Smooth muscle cell of the brain vasculature (primary cell): ENCODE measurements at places on chromosomes 5 and 9.

DNA sequence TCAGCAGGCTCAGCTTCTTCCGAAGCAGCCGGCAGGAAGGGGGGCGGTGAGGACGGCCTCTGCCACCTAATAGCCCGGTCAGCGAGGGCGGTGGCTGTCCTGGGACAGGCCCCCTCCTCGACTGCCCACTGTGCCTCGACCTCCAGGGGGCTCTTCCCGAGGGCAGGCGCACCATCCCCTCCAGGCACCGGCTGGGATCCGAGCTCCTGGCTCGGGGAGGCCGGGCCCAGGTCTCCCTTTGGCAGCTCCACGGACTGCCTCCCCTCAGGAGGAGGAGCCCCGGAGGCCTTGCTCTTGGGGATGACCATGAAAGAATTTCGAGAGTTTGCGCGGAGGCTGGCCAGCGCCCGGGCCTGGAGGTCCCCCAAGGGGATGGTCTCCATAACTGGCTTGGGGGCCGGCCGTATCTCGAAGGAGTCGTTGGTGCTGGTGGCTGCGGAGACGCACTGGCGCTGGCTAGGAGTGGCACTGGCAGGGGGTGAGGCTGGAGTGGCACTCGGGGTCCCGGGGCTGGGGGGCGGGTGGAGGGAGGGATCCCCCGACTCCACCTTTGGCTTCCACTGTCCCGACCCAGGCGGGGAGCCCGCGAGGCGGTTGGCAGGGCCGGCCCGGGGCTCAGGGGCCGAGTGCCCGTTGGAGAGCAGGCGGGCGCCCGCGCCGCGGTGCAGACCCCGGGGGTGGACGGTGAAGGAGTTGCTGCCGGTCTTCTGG, 975 bp downstream of the TPRN start:
- no peak for DNase-seq

DNA sequence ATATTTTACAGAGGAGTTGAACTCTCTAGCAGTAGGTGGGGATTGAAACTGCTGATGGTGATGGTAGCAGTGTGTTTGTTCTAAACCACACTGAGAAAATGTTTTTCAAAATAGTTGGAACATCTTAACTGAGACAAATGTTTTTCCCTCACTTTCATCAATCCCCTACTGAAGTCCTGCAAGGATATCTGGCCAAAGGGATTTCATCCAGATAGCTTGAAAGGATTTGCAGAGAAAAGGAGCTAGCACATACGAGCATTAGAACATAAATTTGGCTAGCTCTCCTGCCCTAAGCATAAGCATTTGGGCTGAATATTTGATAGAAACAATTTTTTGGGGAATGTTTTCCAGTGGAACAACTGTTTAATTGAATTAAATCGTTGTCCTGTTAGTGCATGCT, 153.9 kb downstream of the CDH9 start:
- no peak for DNase-seq

DNA sequence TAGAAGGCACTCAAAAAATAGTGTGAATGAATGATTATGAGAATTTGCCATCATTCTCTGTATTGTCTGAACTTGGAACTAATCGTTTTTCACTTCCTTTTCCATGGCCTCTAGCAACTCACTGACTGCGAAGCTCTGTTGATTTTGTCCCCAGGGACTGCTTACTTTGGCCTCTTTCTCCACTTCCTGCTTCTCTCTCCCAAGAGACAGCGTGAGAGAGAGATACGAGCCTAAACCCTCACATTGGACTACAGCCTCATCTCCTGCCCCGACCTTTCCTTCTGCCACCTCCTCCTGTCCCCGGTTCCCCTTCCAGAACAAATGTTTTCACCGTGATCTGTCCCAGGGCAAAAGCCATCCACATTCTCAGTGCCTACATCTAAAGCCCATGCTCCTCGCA, 300.8 kb upstream of the PANK3 start:
- DNase-seq = no peak

DNA sequence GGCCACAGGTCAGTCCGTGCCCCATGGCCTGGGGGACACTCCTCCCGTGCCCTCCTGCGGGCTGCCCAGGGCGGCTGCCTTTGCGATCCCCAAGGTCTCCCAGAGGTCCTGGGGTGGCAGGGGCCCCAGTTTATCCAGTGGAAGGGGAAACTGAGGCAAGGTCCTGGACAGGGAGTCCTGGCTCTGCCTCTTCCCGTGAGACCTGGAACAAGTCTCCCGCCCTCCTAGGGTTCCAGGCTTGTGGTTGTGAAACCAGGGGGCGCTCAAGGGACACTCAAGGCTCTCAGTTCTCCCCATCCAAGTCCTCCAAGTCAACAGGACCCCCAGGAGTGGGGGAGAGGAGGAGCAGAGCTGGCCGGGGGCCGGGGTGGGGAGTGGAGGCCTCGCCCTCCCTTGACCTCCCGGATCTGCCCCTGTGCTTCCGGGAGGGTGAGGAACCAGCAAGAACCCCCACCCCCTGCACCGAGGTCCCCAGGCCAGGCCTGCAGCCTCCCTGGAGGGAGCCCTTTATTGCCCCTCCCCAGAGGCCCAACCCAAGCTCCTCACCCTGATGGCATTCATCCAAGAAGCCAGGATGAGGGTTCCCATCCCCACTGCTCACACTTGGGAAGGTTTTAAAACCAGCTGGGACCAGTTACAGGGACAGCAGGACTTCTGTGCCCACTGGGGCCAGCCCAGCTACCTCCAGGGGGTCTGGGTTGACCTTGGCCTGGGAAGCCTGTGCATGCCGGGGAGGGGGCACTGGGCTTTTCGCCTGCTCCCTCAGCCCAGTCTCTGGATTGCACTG, 24.7 kb upstream of the TMEM250 start:
- no peak for DNase-seq

- DNase-seq = no peak
Observed at GRCh38 chr5:169036079-169036805, 264.7 kb downstream of the SLIT3 start.

- DNase-seq = peak; percentile 31
Observed at GRCh38 chr5:43042176-43042625, 2.1 kb upstream of the ANXA2R start.

DNA sequence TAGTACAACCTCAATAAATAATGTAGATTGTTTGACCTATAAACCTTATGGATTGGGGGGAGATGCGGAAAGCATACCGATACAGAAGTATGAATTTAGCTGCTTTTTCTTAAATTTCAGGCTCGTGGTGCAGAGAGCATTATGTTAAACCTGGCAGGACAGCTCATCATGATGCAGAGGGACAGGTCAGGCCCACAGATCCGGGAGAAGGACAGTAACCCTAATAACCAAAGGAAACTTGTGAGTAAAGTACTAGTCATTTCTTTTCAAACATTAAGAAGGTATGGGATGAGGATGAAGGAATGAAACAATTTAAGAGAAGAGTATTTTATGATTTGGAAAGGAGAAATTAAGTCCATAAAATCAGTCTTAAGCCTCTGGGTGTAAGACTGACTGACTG, 70.5 kb downstream of the ERMP1 start:
- no peak for DNase-seq

GRCh38 chr9:27365707-27366376, 68.9 kb upstream of the EQTN start:
- peak; percentile 76 for DNase-seq

- no peak for DNase-seq
Observed at GRCh38 chr9:6955251-6955921, 197.6 kb downstream of the KDM4C start.

GRCh38 chr5:112958093-112959088, 18.2 kb upstream of the DCP2 start:
- peak; percentile 92 for DNase-seq

- DNase-seq = no peak
Observed at GRCh38 chr9:32486839-32487562, 39.0 kb downstream of the RIGI start.

DNA sequence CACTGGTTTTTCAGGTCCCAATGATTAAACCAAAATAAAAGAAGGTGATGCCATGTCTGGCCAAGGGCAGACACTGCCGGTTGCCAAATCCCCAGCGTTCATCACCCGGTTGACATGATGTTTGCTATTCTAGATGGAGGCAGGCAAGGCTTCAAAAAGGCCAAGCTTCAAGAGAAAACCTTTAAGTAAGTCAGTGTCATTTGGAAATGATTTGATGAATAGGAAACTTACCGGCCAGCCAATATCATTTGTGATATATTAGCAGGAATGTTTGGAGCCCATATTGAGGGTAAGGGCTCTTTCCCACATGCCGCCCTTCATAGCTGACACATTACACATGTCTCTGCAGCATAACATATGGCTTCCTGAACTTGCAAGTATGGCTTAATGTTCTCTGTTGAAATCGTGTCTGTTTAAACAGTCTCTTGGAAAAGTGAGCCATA, 89.5 kb upstream of the TTC23L start:
- no peak for DNase-seq

GRCh38 chr5:112554101-112554977, 135.3 kb upstream of the EPB41L4A start:
- DNase-seq = no peak

DNA sequence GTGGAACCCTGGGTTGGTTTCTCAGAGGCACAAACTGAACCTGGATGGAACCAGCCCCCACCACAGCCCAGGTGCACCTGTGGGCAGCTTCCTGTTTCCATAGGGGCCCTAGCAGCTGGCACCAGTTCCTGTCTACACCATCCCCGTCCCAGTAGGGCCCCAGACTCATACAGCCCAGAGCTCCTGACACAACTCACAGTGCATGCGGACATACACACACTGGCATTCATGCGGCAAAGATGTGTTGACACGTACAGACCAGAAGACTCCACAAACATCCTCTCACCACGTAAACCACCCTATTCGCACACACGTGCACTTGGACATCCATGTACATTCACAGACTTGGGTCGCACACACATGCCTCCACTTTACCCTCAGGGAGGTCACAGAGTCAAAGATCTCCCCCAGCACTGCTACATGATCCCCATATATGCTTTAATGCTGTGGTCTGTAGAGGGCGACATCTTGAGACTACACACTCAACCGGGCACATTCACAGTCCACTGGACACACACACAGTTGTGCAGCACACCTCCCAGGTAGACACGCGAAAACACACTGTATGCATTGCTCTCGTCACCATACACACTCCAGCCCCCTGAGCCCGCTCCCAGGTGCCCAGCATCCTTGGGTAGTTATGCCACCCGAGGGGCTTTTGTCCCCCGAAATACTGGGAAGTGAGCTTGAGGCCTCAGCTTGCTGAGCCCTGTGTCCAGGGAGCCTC, 22.4 kb downstream of the CXXC5 start:
- no peak for DNase-seq

GRCh38 chr9:116416421-116416820, 262.8 kb downstream of the PAPPA start:
- DNase-seq = no peak

DNA sequence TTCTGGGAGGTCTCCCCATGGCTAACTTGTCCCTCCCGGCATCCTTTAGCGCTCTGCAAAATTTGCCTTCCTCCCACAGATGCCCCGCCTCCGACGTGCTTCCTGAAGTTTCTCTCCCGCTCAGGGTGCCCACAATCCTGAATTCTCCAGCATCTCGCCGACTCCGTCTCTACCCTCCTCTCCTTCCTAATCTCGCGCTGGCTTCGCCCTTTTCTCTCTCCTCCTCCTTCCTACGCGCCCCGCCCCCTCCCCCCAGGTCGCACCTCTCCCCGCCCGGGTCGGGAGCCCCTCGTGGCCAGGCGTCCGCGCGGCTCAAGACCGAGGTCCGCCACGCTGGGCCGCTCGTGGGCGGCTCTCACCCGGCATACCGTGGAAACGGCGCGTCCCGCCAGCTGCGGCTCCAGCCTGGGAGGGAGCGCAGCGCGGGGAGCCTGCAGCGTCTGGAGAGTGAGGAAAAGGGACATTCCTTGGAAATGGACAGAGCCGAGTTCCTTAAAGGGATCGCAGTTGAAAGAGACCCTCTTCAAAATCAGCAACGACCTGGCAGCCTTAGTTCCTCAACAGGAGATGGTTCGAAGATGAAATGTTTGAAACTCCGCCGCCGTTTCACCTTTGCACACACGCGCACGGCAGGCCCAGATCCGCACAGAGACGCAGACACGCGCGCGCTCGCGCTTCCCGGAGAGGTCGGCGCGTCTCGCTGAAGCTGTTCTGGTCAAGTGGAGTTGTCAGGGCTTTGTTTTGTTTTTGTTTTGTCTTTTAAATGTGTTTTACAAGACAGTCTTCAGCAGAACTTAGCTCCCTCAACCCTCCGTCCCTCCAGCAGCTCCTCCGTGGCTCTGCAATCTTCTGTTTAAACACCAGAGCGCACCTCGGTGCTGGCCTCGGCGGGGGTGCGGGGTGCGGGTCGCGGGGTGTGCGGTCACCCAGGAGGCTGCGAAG, 5.0 kb upstream of the IRX2 start:
- DNase-seq = no peak

DNA sequence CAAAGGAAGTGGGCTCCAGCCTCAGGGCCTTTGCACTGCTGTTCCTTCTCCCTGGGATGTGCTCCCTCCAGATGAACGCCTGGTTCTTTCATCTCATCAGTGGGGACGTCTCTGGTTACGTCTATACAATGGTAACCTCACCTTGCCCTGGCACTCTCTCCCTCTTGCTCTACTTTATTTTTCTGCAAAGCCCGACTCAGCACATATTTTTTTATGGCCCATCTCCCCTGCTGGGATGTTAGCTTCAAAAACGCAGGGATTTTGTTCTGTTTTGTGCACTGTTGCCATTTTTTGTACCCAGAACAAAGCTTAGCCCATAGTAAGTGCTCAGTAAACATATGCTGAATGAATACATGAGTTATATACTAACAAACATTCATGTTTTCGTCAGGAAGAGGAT, 37.5 kb downstream of the PTPN3 start:
- DNase-seq = no peak

DNA sequence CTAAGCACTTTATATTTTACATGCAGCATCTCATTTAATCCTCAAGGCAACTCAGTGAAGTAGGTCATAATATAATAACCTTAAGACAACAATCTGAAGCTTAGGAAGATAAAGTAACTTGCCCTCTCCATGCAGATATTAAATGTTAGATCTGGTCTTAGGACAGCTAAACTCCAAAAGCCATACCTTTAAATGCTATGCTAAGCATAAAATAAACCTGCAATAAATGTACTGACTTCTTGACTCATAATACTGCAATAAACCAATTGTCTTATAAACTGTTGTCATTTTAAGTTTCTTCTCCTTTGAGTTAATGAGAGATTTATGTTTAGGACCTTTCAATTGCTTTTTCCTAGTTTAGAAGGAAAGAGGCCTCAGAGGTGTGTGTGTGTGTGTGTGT, 102.2 kb upstream of the MIER3 start:
- no peak for DNase-seq
